Fibroblast of skin of right quadriceps (primary cell): ENCODE measurements at places on chromosomes 5 and 9.

- DNase-seq = peak; percentile 96
Observed at GRCh38 chr9:76216161-76216649, 178.0 kb downstream of the RFK start.

- DNase-seq = peak; percentile 37
Observed at GRCh38 chr5:111259636-111260035, 35.5 kb downstream of the CAMK4 start.

DNA sequence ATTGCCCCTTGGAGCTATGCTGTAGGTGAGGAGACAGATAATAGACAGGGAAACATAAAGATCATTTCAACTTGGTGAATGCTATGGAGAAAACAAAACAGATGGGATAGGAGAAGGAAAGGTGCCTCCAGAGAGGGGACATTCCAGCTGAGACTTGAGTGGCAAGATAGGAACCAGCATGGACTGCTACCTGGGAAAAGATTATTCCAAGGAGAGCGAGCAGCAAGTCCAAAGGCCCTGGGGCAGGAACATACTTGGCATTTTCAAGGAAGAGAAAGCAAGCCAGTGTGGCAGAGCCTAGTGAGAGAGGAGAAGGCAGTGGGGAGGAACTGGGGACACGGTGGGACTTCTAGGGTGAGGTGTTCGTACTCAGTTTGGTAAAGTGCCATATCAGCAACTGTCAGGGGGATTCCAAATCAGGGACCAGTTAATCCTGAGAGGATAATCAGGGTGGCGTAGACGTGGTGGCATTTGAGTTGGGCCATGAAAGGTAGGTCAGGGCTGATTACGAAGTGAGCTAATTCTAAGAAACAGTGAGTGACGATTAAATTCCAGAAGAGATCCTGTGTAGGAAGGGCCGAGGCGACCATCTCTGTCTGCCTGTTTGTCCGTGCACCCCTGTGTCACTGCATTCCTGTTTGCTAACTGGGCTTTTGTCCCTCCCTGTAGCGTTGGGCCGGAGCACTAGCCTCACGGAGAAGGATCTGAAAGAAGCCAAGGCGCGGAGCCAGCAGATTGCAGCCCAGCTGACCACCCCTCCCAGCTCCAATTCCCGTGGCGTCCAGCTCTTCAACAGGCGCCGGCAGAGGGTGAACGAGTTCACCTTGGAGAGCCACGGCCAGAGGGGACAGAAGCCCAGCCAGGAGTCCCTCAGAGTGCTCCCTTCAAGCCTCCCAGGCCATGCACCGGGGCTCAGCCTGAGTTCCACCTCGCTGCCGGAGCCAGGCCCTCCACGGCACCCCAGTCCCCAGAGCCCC, 7.1 kb downstream of the SYNPO start:
- no peak for DNase-seq

DNA sequence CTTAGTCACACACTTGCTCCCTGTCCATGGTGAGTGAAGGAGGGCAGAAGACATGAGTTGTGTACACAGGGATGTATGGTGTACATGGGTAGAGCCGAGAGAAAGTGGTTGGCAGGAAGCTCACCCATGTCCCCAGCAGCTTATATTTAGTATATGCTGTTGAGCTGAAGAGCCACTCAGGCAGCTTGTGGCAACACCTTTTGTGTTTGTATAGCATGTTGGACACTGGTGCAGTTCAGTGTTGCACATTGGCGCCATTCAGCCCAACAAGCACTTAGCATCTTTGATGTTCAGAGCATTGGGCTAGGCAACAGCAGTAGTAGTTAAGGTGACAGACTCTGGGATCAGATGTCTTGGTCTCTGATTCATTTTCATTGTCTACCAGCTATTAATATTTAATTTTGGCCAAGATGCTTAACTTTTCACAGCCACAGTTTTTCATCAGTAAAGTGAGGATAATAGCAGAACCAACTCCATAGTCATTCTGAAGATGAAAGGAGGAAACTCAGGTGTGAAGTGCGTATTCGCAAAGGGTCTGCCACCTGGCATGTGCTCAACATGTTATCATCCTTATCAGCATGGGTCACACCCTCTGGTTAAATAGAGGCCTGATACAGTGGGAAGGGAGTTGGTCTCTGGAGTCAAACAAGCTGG, 184.8 kb downstream of the NR3C1 start:
- DNase-seq = no peak

DNA sequence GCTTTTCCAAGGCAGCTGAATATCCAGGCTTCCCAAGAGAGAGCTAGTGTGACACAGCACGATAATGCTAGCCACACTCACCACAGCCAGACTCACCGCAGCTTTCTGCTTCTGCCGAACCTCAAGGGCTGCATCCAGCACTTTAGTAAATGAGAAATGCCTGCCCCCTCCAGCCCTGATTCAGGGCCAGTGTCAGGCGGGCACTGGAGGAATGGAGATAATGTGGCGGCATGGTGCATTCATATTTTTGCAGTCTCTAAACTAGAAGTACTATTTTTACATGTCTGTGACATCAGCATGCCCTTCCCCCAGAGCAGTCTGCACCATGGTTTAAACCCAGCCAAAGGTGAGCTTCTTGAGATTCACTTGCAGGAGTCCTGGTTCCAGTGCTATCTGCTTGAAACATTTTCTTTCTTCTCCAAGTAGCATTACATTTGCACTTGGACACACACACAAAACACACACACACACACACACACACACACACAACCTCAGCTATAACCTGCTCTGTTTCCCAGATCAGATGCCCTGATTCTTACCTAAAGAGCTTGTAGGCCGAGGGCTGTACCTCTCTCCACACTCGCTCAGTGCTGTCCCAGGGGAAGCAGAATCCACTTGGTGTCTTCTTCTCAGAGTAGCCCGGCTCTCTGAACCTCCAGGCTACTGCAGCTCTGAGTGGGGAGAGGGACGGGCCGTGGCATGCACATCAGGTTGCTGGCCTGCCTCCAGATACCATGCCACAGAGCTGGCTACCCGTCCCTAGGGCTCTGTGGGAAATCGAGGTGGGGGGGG, at the start of gene FGF1:
Gene FGF1 (minus strand): TSS at position 673 of the 792 bp plus-strand sequence. CDS start 71,963 bp downstream, outside the sequence.
- no peak for DNase-seq

GRCh38 chr5:156631005-156631404, 219.1 kb upstream of the PPP1R2B start:
- no peak for DNase-seq

DNA sequence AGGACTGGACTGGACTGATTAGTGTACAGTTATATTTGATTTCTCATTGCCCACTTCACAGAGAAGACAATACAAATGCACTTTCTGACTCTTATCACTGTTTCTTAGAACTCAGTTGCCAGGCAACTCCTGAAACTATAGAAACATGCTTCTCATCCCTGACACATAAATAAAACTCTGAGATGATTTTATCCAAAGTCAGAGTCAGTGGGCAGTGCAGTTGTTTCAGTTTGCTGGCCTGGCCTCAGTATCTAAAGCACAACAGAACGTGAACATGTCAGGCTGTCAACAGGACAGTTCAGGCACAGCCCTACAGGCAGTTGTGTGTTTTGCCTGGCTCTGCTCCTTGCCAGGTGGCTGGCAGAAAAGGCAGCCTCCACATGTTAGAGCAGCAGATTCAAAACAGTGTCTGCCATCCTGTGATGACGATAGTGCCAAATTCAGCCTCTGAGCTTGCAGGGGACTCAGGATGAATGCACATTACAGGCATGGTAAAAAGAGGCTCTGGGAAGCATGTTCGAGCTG, 65.1 kb upstream of the CCDC152 start:
- DNase-seq = no peak
